ENCODE measurements at places on chromosomes 1 and 21.

DNA sequence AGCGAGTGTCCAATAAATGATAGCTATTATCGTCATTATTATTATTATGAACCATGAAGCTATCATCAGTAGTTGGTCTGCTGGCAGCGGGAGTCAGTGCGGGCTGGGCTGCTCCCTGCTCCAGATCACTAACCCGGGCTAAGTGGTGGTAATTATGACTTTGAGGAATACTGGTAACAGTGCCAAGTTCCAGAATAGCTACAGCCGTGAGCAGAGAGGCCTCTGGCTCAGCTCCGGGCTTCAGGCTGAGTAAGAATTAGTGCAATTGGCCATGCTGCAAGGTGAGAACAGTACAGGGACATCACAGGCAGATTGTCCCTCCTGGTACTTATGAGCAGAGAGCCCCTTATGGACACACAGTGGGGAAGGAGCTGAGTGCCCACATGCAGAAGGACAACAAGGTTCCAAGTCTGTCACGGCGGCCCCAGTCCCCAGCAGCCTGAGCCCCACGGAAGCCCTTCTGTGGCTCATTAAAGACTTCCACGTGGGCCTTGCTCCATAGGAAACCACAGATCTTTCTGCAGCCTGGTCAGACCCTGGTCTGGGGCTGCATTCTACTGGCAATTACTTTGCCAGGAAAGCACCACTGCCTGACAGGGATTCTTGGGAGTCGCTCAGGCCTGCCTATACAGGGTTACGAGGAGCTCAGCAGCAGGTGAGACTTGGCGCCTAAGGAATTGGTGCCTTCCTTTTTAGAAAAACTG is 235.1 kb downstream of the RRAGC start:
- no peak for DNase-seq

- DNase-seq, result no peak
Measured at GRCh38 chr21:42266971-42267556, 48.1 kb downstream of the ABCG1 start.

GRCh38 chr1:165894591-165894990 is 67.2 kb downstream of the UCK2 start:
- DNase-seq, result no peak

GRCh38 chr21:42505090-42505726 is 8.4 kb upstream of the SLC37A1 start:
- DNase-seq, result no peak

DNA sequence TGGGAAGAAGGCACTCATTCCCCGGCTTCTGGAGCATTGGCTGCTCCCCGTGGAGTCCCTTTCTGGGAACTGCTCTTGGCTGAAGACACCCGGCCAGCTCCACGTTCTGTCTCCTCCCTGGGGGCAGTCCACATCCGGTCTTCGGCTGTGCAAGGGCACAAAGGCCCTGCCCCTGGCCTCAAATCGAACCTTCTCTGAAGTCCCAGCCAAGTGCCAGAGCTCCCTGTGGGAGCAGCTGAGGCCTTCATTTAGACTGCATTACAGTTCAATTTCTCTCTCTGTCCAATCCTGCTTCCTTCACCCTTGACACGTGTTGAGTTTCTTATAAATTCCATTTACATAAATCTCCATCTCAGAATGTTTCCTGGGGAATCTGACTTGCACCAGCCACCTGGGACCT is 132.9 kb upstream of the POU3F1 start:
- DNase-seq, result no peak

- DNase-seq, result no peak
Measured at GRCh38 chr1:9041116-9041779, 15.0 kb upstream of the SLC2A7 start.

DNA sequence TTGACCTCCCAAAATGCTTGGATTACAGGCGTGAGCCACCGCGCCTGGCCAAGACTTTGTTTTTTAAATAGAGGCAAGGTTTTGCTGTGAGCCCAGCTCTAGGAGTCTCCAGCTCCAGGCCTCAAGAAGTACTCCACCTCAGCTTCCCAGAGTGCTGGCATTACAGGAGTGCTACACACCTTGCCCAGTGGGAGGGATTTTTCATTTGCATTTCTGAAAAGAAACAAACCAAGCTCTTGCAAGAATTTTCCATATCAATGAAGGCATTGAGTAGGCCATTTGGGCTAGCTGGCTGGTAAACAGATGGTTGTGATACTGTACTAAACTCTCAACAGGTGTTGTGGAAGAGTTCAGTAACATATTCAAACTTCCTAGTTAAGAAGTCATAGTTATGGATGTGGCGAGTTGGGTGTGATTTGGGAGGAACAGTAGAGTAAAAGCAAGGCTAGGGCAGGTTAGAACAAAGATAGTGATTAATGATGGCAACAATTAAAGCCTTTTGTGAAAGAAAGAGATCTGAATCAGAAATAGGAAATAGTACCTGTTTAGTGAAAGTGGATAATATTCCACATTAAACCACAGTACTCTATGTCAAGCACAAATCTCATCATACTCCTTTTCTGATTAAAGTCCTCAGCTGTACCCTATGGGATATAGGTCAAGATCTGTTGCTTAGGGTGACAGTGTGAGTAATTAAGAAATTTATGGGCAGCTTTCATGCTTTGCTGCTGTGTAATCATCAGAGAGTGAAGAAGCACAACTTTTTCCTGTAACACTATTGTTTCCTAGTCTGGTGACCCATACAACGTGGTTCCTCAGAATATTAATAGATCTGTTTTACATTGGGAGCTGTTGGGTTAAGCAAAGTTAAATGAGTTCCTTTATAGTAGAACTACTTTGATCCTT is 10.7 kb downstream of the AKIRIN1 start:
- no peak for DNase-seq

GRCh38 chr1:10707208-10707607 is 89.2 kb downstream of the CASZ1 start:
- DNase-seq, result no peak

- no peak for DNase-seq
Measured at GRCh38 chr1:100657876-100658715, 61.4 kb upstream of the VCAM1 start.

- DNase-seq, result no peak
Measured at GRCh38 chr1:39894884-39895495, 6.7 kb downstream of the MYCL start.

- DNase-seq, result no peak
Measured at GRCh38 chr1:221858818-221859611, 117.1 kb upstream of the DUSP10 start.

- no peak for DNase-seq
Measured at GRCh38 chr21:14114251-14114650, 96.5 kb downstream of the LIPI start.

- no peak for DNase-seq
Measured at GRCh38 chr1:234900595-234900994, 228.0 kb downstream of the TOMM20 start.

- DNase-seq, result no peak
Measured at GRCh38 chr1:66758241-66758755, 6.0 kb downstream of the DYNLT5 start.

- no peak for DNase-seq
Measured at GRCh38 chr21:33566514-33566913, 22.0 kb downstream of the DONSON start.

- no peak for DNase-seq
Measured at GRCh38 chr1:231317306-231318014, 20.2 kb downstream of the EXOC8 start.

DNA sequence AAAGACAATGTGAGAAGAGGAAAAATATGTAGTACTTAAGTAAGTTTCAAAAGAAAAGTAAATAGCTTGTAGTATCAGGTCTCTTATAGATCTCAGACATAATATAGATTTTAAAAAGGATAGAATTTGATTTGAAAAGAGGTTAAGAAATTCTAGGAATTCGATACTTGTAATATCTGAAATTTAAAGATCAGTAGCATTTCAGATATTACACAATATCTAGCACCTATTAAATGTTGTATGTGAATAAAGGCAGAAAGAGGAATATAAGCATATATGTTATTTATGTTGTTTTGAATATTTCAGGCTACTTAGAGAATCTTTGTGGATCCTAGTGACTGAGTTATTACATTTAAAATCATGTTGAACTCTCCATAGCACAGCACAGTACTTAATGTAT is 35.0 kb upstream of the METTL18 start:
- DNase-seq, result no peak

GRCh38 chr1:21532496-21532895 is 23.3 kb downstream of the ALPL start:
- no peak for DNase-seq

Measured in suprapubic skin (tissue), 4 donors.